SIG-M5 (cell line): ENCODE measurements at places on chromosomes 11 and 22.

- DNase-seq: no peak
These were observed 13.5 kb upstream of the SIGIRR start for GRCh38 chr11:428295-428694.

DNA sequence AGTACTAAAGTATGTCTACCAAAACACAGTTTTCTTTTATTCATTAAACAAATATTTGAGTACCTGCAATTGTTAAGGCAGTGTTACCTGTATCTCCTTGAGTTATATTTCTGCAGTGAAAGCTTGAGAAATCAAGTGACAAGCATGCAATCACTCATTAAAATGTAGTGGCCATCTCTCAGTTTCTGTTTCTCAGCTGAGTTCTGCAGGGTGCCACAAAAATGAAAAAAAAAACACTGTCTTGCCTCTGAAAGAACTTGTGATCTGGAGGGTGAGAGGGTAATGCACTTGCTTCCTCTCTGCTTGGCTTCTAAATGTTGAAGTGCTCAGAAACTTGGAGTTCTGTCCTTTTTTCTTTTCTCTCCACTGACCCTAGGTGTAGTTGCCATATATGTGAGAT is 6.8 kb downstream of the QSER1 start:
- DNase-seq: no peak

- DNase-seq: no peak
These were observed 644.4 kb downstream of the TBC1D22A start for GRCh38 chr22:47406896-47407295.

DNA sequence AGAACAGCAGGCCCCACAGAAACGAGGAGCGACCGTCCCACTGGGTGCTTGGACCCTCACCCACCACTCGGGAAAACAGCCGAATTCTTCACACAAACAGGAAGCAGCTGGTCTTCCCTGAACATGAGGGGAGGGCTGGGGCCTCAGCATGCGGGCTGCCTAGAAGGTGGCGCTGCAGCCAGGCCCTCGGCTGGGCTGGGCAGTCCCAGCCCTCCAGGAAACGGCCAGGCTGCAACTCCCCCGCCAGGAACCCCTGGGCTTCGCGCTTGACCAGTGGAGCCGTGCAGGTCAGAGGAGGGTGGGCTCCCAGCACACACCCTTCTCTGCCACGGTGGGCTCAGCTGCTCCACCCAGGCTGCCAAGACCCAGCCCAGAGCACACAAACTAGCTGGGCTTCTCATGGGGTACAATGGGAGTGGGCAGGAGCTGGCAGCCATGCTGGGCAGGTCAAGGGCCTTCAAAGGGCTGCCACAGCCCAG is 29.6 kb downstream of the IGF2 start:
- DNase-seq: no peak
